ENCODE measurements at places on chromosomes 2 and 18. TPM values are rescaled to one million over a fixed set of nuclear protein-coding genes. Genes with fewer than 3 reads are reported as not detected.

Gene NFU1
- total RNA-seq, result 61.2 TPM

Gene MYL12B
- 276 TPM for total RNA-seq

- no peak for DNase-seq
Observed at GRCh38 chr2:218032336-218033171, 29.8 kb upstream of the TNS1 start.

DNA sequence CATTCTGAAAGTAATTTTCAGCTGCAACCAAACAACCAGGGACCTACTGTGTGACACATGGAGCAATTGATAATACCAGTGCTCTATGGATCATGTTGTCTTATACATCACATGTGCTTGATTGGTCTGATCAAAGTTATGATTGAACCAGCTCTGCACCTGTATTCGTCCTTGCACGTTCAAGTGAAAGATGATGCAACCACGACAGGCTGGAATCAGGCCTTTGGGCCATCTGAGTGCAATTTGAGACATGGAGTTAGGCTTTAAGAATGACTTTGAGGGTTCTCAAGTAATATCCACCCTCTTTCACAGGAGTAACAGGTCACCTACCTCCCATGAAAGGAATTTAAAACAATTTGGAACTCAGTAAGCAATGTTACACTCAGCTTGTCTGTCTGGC, 165.2 kb downstream of the SLC8A1 start:
- DNase-seq, result no peak

- no peak for DNase-seq
Observed at GRCh38 chr2:176106581-176107539, at the start of gene HOXD11. Gene HOXD11 (plus strand): TSS chr2:176107280. CDS start chr2:176107356, 76 bp downstream.

GRCh38 chr2:8312221-8312620, 369.6 kb upstream of the ID2 start:
- DNase-seq, result no peak

DNA sequence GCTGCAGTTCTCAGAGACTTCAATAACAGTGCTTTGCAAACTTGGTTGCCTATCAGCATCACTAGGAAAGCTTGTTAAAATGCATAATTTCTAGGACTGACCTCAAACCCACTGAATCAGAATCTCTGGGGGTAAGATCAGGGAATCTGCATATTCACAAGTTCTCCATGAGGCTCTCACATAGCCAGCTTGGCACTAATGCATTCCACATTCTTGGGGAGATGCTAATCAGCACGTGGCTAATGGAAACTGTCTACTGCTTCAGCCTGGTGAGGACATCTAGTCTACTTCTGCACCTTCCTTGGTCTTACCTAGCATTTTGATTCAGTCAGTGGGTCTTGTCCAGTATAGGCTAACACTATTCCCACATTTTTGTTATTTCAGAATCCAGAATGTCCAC, 56.3 kb downstream of the RBKS start:
- no peak for DNase-seq

GRCh38 chr2:127084611-127085316, 22.2 kb downstream of the BIN1 start:
- DNase-seq, result peak; percentile 38
